GM12878 (cell line): ENCODE measurements at places on chromosomes 13 and 19. TPM values are rescaled to one million over a fixed set of nuclear protein-coding genes. Genes with fewer than 3 reads are reported as not detected.

GRCh38 chr19:5803752-5804515, 933 bp upstream of the NRTN start:
- peak; percentile 39 for DNase-seq

GRCh38 chr13:79490824-79491223, 9.9 kb downstream of the NDFIP2 start:
- no peak for DNase-seq

- no peak for DNase-seq
These were observed 103.2 kb downstream of the ZNF429 start for GRCh38 chr19:21608571-21608970.

DNA sequence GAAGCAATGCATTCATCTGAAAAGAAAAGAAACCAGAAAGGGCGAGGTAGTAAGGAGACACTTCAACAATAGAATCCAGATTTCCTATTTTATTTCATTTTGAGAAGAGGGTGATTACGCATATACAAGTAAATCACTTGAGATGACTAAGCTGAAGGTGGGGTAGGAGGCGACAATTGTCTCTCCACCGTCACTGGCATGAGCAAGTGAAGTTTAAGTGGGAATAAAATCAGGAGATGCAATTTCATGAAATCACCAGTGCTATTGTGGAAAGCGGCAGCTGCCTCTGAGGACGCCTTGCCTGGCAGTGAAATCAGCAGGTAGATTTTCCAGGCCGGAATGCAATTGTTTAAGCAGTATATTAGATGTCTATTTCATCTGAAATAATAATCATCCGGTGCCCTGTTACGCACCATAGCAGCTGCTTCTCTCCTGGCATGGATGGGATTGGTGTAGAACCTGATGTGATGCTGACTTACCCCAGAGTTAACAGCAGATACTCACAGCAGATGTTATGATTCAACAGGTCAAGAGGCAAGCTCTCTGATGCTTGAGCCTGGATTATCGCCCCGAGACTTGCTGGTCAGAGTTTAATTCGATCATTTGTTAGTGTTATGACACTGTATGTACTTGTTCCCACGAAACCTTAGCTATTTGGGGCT, 64.3 kb downstream of the RASL11A start:
- no peak for DNase-seq

- no peak for DNase-seq
These were observed 18.8 kb upstream of the EDDM13 start for GRCh38 chr19:56253737-56254136.

STXBP2 gene
- 96.5 and 97.6 TPM in 2 replicates for polyA plus RNA-seq

MBD3L3 gene
- polyA plus RNA-seq, result not detected in 2 replicates
